ENCODE measurements at places on chromosomes 1 and 21.

- no peak for DNase-seq
Observed at GRCh38 chr21:33505833-33506232, 14.3 kb upstream of the DNAJC28 start.

DNA sequence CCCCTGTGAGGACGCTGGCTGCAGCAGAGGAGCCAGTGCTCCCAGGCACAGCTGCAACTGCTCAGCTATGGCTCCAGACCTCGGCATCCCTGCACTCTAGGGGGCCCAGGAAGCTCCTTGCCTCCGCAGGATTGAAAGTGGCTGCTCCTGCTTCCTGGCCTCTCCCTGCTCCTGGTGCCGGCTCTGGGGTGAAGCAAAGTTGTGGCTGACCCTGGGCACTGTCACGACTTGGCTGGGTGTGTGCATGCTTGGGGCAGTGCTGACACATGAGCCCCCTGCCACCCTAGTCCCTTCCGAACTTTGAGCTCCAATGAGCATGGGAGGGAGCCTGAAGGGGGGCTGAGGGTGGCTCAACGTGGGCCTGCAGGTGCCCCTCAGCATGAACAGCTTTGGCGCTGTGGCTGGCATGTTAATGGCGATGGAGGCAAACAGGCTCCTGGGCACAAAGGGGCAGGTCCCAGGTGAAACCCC is 1512.2 kb downstream of the KCNT2 start:
- DNase-seq: no peak

DNA sequence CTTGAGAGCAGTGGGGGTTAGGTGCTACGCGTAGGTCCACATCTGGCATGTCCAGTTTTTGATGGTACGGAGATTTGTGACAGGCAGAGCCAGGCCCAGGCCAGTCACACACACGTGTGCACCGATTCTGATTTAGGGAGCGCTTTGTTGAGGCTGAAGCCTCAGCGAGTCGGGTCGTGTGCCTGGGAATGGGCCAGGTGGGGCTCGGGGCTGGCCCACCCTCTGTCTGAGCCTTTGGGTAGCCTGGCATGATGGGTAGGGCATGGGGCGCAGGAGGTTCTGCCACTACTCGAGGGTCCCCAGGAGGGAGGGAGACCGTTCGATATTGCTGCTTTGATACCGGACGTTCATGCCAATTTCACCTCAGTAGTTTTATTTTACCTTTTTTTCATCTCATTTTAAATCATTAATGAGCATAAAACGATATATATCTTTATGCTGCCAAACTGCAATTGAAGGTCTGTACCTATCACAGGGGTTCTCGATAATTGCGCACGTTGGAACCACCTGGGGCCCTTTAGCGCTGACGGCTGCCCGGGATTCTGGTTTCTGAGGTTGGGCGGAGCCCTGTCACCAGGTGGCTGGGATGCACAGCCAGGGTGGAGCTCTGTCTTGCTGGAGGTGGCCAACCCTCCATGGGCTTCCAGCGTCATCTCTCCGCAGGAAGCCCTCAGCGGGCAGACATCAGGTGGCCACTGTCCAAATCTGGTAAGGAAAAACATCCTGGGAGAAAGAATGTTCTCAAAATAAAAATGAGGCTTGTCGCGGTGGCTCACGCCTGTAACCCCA is 71.9 kb downstream of the SCCPDH start:
- no peak for DNase-seq

- no peak for DNase-seq
Observed at GRCh38 chr1:107802654-107803053, 162.3 kb downstream of the VAV3 start.

DNA sequence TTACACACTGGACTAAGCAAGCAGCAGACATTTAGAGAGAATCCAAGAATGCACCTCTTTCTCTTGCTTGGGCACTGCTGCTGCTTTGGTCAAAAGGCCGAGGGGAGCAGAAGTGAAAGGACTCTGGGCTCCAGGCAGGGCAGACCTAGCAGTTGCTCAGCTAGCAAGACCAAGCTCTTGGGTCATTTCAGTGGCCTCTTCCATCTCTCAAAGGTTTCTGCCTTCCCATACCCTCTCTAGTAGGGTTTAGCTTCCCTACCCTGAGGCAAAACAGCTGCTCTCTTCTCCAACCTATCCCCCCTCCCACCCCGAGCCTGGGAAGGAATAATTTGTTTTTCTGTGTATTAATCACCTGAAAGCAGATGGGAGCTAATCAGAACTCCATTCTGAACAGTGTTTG is 25.8 kb downstream of the TFAP2E start:
- DNase-seq: no peak

- no peak for DNase-seq
Observed at GRCh38 chr21:17436626-17437111, 76.2 kb upstream of the CXADR start.

GRCh38 chr1:11227106-11228077 is 35.0 kb downstream of the MTOR start:
- no peak for DNase-seq

DNA sequence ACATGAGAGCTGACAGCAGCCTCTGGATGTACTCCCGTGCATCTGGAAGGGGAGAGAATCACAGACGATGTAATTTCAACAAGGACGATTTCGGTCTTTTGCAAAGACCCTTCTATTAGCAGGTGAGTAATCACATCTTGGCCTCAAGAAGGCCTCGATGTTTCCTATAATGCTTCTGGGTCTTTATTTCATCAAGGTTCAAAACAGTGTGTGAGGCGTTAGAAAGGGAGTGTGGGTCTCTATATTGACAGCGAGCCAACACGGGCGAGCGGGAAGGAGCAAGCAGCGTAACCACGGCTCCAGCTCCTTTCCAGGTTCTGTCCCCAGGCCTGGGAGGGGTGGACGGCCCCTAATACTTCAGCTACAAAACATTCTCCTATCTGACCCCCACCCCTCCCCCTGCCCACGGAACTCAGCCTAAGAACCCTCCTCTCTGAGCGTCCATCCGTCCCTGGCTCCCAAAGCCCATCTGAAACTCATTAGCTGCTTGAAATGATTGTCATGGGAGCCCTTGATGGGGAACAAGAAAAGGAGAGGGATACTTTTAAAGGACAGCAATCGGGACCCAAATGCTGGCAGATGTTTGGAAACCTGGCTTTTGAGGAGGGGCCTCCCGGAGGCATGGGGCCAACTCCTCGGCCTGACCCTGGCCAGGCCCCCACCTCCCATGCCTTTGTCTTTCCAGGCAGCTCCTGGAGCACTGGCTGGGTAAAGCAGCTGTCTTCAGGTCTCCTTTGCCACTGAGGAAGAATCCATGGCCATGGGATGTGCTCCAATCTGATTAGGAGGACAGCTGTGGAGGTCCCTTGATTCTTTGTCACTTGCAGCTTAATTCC is 250.8 kb downstream of the FOXD2 start:
- DNase-seq: no peak

GRCh38 chr1:3772715-3773571 is at the start of gene SMIM1:
Gene SMIM1 (plus strand): TSS chr1:3772749. CDS start chr1:3775374, 2,625 bp downstream.
- no peak for DNase-seq

- no peak for DNase-seq
Observed at GRCh38 chr1:2166254-2166653, 28.3 kb downstream of the FAAP20 start.

DNA sequence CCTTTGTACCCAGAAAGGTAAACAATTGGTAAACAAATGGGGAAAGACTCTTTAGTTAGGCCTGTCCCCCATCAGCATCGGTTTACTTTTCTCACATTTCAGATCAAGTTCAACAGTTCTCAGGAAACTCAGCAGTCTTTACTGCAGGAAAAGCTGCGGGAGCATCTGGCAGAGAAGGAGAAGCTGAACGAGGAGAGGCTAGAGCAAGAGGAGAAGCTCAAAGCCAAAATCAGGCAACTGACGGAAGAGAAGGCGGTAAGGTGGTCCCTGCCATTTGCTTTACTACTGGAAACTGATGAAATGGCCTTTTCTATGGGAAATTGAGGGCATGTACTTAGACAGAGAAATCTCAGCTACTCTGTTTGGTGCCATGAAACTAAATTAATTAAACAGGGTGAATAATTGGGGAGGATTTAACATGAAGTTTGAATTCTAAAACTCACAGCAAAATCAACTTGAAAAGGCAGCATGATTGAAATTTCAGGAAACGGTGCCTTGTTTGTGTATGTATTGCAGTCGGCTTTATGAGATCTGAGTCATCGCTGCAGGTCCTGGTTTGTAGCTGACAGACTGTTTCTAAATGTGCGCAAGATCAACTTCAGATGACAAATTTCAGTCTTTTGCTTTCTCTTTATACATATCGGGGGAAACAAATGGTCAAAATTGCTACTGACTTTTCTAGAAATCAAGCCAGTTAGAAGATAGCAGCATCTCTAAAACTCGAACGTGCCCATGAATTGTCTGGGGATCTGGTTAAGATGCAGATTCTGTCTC is 67.9 kb upstream of the EFHD2 start:
- peak; percentile 51 for DNase-seq

GRCh38 chr1:221074332-221074731 is 195.1 kb downstream of the HLX start:
- peak; percentile 41 for DNase-seq

GRCh38 chr21:39527664-39528381 is 76.1 kb downstream of the SH3BGR start:
- no peak for DNase-seq

- DNase-seq: no peak
Observed at GRCh38 chr1:147171399-147172167, 687 bp downstream of the PRKAB2 start.

- no peak for DNase-seq
Observed at GRCh38 chr1:1618396-1619068, 3.2 kb downstream of the MIB2 start.

- no peak for DNase-seq
Observed at GRCh38 chr1:226983992-226984364, 43.9 kb downstream of the COQ8A start.

- DNase-seq: no peak
Observed at GRCh38 chr1:244952280-244952933, 88.1 kb upstream of the HNRNPU start.

GRCh38 chr1:71657891-71658679 is 577.2 kb upstream of the ZRANB2 start:
- no peak for DNase-seq

- DNase-seq: no peak
Observed at GRCh38 chr1:154334079-154335024, 9.0 kb downstream of the ATP8B2 start.

- DNase-seq: peak; percentile 69
Observed at GRCh38 chr1:33181921-33182341, at the start of gene TRIM62. Gene TRIM62 (minus strand): TSS chr1:33182043. CDS start chr1:33181432, 611 bp downstream.

GRCh38 chr1:44013949-44014348 is 17.3 kb downstream of the SLC6A9 start:
- DNase-seq: no peak

DNA sequence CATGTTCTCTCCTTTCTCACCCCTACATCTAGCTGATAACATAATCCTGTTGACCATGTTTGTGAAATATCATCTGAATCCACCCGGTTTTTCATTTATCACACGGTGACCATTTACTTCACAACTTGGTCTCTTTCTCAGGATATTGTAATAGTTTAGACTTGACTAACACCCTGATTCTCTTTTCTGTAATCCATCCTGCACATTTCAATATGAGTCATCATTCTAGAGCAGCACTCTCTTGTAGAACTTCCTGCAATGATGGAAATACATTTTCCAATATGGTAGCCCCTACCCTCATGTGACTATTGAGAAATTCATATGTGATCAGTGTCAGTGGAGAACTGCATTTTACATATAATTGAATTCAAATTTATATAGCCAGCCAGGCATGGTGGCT is 2.3 kb upstream of the JAM2 start:
- no peak for DNase-seq

- DNase-seq: no peak
Observed at GRCh38 chr1:101667761-101668160, 329.0 kb downstream of the OLFM3 start.

DNA sequence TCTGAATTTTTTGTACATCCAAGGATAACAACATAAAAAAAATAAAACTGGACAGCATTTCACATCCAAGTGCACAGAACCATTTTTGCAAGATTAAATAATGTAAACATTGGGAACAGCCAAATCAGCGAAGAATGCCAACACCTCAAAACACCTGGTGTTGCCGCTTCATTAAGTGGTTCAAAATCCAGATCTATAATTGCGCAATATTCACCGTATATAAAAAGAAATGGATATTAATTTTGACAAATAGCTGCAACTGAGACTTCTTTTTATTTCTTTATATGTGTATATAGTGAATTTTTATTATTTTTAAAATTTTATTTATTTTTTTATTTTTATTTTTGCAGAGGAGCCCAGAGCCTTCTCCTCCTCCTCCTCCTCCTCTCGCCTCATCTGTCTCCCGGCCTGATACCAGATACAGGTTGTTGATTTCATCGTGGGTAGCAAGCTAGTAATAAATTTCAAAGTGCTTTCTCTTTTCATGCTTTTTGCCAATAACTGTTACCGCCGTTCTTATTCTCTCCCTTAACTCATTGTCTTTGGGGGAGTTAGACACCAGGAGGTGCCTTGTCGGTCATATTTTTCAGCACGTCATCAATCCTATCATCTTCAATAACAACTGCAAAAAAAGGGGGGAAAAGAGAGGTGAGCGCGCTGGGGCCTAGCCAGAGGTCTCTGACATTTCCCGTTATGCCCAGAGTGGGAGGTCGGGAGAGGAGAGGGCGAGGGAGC is 2.7 kb downstream of the CAMK2N1 start:
- no peak for DNase-seq

GRCh38 chr21:30577766-30578165 is 12.4 kb downstream of the KRTAP22-2 start:
- no peak for DNase-seq

DNA sequence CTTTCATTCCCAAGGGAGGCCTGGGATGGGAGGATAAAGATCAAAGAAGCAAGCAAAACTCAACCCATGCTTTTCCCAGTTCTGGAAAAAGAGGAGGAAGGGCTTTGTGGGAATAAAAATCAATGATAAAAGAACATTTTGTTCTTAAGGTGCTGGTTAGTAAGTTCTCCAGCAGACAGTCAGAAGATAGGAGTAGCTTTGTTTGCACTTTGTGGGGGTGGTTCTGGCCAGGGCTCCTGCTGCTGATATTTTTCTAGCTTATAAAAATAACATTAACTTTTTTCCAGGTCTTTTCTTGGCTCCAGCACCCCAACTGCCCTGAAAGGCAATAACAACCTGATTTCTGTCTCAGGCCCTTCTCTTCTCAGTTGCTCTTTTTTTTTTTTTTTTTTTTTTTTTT is 220.0 kb downstream of the FGGY start:
- DNase-seq: peak; percentile 55

- DNase-seq: peak; percentile 71
Observed at GRCh38 chr1:206823727-206824126, 41.7 kb upstream of the IL20 start.

- no peak for DNase-seq
Observed at GRCh38 chr21:42781971-42782722, 97.2 kb downstream of the WDR4 start.
